Anterior cingulate cortex (tissue), 58 donors: ENCODE measurements at places on chromosomes 2 and 18.

DNA sequence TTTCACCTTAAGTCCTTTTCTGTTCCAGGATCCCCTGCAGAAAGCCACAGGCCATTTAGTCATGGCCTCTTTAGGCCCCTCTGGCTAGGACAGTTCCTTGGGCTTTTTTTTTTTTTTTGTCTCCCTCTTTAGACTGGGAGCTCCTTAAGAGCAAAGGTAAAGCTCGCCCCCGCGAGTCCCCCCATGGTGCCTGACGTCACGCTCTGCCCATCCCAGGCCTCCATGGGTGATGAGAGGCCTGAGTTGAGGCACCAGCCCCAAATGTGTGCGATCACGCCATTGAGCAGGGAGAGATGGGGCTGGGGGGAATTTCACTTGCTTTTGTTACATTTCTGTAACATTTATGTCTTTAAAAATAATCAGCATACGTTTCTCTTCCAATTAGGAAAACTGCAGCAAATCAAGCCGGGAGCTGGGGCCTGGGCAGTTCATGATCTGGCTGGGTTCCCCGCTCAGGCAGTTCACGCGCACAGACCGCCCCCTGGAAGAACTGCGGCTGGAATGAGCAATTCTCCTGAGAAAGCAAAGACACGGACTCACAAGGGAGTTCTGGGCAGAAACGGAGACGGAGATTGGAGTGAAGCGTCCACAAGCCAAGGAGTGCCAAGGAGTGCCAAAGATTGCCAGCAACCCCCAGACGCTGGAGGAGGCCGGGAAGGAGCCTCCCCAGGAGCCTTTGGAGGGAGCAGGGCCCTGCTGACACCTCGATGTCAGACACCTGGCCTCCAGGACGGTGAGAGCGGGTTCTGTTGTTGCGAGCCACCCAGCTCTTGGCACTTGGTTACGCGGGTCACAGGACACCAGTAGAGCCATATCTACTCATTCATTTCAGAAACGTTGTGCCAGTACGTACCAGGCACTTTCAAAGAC, 108.4 kb upstream of the ODC1 start:
- DNase-seq: no peak

GRCh38 chr2:102258025-102258385, 53.4 kb upstream of the IL1RL1 start:
- DNase-seq: no peak

DNA sequence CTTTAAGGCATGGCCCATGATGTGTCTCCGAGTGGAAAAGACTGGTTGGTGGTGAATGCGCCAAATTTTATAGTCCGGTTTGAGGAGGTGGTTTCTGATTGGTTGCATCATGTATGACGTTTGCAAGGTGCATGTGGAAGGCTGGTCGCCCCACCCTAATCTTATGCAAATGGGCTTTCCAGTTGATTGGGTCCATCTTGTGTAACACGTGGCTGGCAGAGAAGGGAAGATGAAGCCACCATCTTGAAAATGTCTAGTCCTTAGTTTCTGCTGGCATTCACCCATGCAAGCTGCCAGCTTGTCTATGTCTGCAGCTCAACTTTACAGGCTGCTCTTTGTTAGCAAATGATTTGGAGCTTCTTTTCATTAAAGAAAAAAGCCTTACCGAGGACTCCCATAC, 132.2 kb downstream of the PIK3C3 start:
- no peak for DNase-seq

DNA sequence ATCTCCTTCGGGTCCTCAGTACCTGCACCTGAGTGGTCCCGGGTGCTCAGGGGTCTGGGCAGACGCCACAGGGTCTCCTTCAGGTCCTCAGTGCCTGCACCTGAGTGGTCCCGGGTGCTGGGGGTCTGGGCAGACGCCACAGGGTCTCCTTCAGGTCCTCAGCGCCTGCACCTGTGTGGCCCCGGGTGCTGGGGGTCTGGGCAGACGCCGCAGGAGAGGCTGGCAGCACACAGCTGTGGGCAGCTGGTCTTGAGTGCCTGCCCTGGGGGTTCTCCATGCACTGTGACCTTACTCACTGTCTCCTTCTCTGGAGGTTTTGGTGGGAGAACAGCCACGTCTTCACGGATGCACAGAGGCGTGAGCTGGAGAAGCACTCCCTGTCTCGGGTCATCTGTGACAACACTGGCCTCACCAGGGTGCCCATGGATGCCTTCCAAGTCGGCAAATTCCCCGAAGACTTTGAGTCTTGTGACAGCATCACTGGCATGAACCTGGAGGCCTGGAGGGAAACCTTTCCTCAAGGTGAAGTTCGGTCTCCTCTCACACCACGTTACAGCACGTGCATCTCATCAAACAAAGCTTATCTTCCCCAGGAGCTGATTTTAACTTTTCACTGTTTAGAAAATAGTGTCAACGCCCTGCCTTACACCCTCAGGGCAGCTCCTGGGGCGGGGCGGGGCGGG, 82.6 kb downstream of the TPO start:
- DNase-seq: no peak

DNA sequence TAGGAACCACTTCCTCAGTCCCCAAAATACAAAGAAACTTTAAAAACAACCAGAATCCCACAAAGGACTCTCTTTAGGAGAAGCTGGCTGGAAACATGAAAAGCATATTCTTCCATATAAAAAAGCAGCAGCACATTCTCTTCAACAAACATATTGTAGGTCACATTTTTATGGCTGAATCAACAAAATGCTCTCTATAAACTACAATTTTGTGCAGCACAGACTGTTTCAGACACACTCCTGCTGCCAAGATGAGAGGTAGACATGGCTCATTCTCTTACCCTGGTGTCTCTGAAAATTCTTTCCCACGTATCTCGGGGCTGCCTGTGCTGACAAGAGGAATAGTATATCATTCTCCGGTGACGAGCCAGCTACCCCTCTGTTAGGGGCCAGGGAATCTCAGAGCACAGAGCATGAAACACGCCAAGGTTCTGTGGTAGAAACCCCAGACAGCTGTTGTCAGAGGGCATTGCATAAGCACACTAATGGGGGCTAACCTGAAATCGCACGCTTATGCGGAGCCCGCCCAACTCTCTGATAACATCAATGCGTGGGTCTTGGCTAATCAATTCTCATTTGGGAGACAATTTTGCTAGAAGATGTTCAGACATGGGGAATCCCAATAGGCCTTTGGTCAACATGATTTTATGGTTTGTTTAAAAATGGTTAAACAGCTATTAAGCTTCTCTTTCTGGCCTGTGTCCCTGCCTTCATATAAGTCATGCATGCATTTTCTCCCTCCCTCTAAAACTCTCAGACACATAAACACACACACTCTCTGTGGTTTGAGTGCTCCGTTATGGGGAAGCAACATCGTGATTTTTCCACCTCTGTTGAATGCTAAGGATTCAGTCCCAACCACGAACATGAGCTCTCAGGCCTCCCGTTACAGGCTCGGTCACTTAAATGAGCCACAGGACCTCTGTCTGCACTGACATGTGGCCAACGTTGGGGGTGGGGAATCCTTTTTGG, 177.5 kb downstream of the INO80D start:
- no peak for DNase-seq

- no peak for DNase-seq
These were observed 1.3 kb downstream of the WDR35 start for GRCh38 chr2:19988600-19988999.

DNA sequence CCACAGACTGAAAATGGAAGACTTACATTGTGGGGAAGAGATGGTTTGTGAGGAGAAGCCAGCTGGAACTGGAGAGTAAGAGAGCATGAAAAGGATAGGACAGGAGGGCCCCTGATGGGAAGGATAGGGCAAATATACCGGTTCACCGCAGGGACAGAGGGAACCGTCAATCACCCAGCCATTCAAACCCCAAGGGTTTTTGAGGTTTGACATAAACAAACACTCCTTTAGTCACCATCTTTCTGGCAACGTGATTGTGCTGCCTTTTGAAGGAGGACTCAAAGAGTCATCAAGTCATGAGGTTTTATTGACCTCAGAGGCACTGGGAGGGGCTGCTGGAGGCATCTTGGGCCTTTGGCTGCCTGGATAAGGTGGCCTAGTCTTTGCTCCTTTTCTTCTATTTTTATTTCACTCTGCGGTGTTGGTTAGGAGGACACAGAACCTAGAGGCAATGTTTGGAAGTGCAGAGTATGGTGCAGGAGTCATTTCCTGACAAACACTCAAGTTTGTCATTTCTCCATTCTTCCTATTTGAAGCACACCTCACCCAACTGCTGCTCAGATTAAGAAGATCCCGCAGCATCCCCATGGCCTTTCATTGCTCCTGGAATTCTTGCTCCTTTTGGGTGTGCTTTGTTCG, 487.3 kb upstream of the SPRED2 start:
- no peak for DNase-seq

GRCh38 chr18:24443870-24444269, 16.6 kb upstream of the HRH4 start:
- DNase-seq: no peak

GRCh38 chr2:122056853-122057252, 301.4 kb downstream of the TSN start:
- DNase-seq: no peak

DNA sequence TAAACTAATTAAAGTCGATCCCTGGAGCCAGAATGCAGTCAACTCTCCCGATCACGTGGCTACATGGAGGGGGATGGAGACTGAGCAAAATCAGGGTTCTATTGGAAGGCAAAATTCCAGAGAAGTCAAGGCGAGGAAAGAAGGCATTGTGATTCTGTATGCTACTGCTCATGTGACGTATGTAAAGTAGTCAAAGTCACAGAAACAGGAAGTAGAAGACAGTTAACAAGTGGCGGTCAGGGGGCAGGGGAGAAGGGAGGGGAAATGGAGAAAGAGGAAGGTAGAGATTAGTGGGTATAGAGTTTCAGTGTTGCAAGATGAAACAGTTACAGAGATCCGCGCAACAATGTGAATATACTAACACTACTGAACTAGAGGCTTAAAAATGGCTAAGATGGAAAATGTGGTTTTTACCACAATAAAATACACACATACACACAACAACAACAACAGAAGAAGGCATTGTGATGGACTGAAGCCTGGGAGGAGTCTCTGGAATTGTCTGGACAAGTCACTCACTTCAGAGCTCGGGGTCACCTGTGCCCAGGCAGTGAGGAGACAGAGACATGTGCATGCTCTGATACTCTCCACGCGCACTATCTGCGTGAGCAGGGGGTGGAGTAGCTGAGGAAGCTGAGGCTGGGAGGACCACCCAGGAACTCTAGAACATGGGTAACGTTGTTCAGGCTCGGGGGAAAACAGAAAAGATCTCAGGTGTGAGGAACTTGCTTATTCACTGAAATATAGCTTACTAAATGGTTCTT, 89.9 kb upstream of the CDCA7 start:
- DNase-seq: no peak

GRCh38 chr2:33606100-33606499, 7.0 kb upstream of the FAM98A start:
- DNase-seq: no peak

DNA sequence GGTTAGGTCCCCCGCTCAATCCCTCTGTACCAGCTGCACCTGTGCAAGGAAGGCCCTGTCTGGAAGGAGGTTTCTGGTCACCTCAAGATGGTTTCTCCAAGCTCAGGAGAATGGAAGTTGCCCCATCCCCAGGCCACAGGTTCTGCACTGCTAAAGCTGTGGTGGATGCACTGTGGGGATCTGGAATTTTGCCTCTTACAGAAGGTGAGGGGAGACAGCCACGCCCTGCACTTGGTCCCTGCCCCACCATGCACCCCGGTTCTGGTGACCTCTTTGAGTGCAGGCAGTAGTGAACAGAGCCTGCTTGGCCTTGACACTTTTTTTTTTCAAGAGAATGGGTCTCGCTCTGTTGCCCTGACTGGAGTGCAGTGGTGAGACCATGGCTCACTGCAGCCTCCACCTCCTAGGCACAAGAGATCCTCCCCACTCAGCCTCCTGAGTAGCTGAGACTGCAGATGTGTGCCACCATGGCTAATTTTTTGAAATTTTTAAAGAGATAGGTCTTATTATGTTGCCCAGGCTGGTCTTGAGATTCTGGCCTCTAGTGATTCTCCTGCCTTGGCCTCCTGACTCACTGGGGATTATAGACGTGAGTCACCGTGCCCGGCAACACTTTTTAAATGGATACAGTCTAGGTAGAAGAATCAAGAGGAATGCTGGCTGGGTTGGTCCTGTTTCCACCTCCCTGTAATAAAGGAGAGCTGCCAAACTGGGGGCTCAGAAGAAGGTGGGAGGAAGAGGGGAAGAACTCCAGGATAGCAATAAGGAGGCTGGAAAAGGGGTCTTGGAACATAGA, 5.8 kb upstream of the NT5DC4 start:
- DNase-seq: no peak

DNA sequence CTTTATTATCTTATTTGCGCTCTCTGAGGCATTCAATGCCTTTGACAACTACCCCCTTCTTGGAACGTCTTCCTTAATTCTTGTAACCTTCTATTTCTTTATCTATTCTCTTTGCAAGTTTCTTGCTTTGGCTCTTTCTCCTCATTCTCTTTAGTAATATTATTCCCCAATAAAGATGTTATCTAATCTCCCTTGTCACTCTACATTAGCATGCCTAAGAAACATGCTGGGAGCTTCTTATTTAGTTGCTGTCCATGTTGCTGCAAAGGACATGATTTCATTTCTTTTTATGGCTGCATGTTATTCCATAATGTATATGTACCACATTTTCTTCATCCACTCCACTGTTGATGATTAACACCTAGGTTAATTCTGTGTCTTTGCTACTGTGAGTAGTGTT, 113.7 kb downstream of the RDH14 start:
- no peak for DNase-seq

- no peak for DNase-seq
These were observed 18.3 kb downstream of the NHEJ1 start for GRCh38 chr2:219142329-219142728.

DNA sequence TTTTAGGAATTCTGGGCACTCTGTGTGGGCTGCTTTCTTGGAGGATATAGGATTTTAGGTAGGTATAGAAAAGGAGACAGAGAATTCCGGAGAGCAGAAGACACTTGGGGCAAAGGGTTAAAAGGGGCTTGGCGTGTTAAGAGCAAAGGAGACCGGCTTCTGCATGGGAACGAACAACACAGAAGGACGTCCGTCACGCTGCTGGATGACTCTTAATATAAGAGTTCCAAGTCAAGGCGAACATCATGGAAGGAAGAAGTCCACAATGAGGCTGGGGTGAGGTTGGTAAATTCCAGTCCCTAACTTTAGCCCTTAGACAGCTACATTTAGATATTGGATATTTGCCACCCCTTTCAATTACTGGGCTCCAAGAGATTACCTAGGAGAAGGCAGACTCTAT, 15.9 kb upstream of the SLC20A1 start:
- no peak for DNase-seq

DNA sequence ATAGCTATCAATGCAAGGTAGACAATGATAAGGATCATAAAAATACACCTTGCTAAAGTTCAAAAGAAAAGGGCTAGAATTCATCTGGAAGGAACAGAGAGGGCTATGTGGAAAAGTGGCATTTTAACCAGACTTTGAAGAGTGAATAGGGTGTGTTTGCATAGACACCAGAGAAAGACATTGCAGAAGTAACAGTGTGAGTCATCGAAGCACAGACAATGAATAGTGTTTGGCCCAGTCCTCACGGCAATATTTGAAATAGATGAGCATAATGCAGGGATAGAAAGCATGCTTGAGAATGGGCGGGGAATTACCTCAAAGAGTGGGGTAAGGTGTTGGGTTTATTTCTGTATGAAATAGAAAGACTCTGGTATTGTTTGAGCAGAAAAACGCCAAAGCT, 24.2 kb downstream of the MYT1L start:
- DNase-seq: no peak

GRCh38 chr2:110101901-110102803, 13.5 kb downstream of the MALL start:
- no peak for DNase-seq
